ENCODE measurements at places on chromosomes 7 and 10. TPM values are rescaled to one million over a fixed set of nuclear protein-coding genes. Genes with fewer than 3 reads are reported as not detected.

POM121L12 gene
- total RNA-seq: not detected

SLC16A12 gene
- 4.1 TPM for total RNA-seq

TAC1 gene
- total RNA-seq: 3.6 TPM

CRHR2 gene
- 1.1 TPM for total RNA-seq

UFSP1 gene
- 2.5 TPM for total RNA-seq

LIPJ gene
- 3.4 TPM for total RNA-seq

AFAP1L2 gene
- total RNA-seq: 8.1 TPM

CHPF2 gene
- 19.0 TPM for total RNA-seq

SLC26A5 gene
- total RNA-seq: not detected

COL28A1 gene
- total RNA-seq: 0.62 TPM

DNA sequence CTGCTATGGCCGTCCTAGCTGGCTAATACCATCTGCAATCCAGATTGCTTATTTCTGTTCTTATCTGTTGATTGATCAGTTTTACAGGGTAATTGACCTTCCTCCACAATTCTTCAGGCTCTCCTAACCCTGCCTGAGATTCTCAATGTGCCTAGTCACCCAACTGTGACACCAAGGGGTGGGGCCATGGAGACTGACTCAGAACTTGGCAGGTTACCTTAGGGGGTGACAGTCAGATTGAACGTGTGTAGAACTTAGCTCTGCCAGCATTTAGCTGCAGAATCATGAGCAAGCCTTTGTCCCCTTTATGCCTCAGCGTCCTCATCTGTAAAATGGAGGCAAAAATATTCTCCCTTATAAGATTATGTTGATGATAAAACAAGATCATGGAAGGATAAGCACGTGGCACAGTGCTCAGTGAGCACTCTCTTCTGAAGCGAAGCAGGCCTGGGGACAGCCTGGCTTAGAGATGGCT, 19.1 kb upstream of the LEP start:
- no peak for DNase-seq

DNA sequence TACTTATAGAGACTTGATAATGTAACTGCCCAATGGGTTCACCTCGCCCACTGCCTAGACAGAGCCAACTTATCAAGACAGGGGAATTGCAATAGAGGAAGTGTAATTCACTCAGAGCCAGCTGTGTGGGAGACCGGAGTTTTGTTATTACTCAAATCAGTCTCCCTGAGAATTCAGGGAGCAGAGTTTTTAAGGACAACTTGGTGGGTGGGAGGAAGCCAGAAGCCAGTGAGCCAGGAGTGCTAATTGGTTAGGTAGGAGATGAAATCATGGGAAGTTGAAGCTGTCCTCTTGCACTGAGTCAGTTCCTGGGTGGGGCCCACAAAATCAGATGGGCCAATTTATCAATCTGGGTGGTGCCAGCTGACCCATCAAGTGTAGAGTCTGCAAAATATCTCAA, 20.1 kb upstream of the C7orf33 start:
- no peak for DNase-seq

GRCh38 chr7:5831196-5831595, 49.4 kb upstream of the OCM start:
- DNase-seq: peak; percentile 72

DNA sequence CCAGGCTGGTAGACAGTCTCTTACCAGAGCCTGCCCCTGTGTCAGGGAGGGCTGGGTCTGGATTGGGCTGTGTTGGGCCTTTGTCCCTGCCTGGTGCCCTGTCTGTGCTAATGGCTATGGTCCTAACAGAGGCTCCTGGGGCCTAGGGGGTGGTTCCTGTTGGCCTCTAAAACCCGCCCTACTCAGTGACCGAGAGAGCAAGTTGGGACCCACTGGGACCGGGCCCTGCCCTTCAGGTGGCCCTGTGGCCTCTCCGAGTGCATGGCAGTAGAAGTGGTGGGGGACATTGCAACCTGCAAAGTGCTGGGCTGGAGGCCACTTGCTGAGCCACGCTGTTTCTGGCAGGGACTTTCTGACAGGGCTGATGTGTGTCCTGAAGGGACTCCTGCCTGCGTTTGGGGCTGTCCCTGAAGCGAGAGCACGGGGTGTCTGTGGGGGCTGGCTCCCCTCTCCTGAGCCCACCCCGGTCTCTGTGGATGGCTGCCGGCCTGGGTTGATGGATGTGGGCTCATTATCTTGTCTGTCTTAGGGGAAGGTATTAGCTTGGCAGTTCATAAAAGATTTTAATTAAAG, 56.2 kb downstream of the GLRX3 start:
- DNase-seq: no peak

DNA sequence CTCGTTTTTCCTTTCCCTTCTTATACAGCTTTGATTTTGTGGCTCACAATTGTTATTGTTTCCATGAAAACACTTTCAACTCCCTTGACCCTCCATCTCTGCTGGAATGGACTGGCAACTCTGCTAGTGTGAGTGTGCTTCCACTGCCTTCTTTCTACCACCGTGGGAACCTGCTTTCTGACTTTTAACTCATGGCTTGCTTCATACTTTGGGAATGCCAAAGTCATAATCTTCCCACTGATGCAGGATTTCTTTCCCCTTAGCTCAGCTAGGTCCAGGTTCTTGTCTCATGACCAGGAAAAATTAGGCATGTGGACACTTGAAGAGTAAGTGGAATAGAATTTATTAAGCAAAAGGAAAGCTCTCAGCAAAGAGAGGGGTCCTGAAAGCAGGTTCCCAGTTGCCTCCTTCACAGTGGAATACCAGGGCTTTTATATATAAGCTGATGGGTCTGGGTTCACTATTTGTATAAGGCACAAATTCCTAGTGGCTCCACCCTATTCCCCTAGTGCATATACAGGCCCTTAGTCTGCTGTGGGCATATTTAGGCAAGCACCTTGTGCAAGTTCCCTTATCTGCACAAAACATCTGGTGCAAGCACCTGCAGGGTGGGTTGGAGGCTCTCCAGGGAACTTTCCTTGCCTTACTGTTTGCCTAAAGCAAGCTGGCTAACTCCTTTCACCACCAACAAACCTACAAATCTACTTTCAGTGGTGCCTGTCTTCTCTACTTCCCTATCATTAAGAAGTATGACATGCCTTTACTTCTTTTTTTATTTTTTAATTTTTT, 119.5 kb downstream of the CFAP58 start:
- DNase-seq: no peak

GRCh38 chr10:118669020-118669791, 73.8 kb upstream of the PRLHR start:
- peak; percentile 32 for DNase-seq

DNA sequence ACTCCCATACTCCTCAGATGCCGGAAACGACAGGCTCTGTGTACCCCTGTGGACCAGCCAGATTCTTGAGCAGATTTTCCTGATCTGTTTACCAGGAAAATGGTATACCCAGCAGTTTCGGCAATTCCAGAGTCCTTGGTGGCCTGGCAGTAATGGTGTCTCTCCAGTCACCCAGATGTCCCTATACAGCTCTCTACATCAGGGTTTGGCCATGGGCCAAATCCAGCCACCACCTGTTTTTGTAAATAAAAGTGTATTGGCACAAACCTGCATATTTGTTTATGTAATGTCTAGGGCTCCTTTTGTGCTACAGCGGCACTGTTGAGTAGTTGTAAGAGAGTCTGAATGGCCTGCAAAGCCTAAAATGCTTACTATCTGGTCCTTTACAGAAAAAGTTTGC, 491.3 kb downstream of the RPS24 start:
- no peak for DNase-seq

- no peak for DNase-seq
Measured at GRCh38 chr10:68871105-68871711, 29.9 kb upstream of the DDX50 start.

DNA sequence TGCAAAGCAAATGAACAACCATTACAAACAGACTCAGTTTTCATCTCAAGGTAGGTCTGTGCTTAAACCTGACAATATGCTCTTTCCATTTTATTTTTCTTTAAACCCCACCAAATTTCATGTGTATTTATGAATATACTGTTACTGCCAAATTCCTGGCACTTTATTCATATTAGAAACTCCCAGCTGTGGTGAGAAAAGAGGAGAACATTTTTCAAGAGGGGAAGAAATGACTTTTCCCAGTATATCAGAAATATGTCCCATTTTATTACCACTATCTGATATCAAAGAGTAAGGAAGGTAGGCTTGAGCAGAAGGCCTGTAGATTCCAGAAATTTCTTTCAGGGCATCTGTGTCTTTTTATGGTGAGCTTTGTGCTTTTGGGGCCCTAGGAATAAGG, 189.6 kb downstream of the ADAM12 start:
- DNase-seq: no peak

GRCh38 chr7:146414373-146414772, 297.8 kb downstream of the CNTNAP2 start:
- no peak for DNase-seq

DNA sequence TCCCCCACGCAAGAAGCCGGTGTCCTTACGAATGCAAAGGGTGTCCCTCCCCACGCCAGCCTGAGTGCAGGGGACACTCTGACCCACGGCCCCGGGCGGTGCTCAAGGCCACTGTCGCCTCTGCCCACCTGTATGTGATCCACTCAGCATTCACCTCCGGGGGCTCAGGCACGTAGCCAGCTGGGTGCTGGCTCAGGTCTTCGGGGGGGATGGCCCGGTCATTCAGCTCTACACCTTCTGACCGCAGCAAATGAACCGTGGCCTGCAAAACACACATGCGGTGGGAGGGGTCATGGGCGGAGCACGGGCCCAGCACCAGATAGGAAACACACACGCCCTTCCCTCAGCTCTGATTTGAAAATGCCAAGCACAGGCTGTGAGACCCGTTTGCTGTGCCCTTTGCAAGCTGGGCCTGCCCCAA, 25.9 kb downstream of the CFAP46 start:
- DNase-seq: no peak

- DNase-seq: no peak
Measured at GRCh38 chr7:130329681-130330080, 14.9 kb upstream of the CPA5 start.

- DNase-seq: no peak
Measured at GRCh38 chr7:2928613-2929311, 84.7 kb upstream of the GNA12 start.

DNA sequence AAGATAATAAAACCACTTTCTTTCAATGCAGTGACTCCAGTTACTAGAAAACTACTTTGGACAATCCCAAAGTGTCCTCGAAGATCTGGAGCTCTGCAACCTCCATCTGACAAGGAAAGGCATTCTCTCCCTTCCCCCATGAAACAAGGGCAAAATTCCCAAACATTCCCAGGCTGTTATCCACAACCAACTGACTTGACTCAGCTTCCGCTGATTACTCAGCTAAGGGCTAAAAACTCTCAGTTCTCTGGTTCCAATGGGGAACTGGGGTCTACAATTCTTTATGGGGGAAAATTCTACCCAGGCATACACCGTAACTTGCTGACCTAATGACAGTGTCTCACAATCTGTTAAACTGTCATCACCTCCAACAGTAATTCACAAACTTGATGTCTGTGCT, 48.4 kb downstream of the SFMBT2 start:
- no peak for DNase-seq

GRCh38 chr10:131249955-131250344, 61.6 kb downstream of the TCERG1L start:
- no peak for DNase-seq

DNA sequence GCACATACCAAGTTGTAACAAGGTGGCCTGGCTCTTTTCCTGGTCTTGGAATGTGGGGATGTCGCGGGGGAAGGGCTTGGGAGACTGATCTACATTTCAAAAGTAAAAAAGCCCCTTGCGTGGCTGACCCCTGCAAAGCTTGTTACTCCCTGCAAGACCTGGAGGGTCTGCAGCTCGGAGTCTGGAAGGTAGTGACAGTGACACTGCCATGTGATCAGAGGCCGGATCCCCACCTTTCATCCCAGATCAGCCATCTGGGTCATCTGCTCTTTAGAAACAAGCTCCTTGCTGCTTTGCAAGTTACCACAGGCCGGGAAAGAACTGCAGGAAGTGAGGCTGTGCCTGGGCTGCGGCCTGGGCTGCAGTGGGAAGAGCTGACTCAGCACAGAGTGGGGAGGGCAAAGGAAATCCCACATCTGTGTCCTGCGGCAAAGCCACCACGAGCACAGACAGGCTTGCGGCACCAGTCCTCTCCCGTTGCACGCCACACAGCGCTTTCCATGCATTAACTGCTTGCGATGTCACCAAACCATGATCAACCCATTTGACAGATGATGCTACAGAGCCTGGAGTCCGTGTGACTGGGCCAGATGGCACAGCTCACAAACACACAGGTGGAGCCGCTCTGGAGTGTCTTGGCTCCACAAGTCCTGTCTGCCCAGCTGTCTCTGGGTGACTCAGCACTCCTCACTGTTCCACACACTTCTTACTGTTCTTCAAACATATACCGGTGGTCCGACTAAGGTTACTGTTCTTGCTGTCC, 97.7 kb downstream of the SH3PXD2A start:
- no peak for DNase-seq

- peak; percentile 36 for DNase-seq
Measured at GRCh38 chr7:32905175-32905662, 13.7 kb upstream of the KBTBD2 start.

- no peak for DNase-seq
Measured at GRCh38 chr7:45187089-45187945, 29.7 kb downstream of the RAMP3 start.

DNA sequence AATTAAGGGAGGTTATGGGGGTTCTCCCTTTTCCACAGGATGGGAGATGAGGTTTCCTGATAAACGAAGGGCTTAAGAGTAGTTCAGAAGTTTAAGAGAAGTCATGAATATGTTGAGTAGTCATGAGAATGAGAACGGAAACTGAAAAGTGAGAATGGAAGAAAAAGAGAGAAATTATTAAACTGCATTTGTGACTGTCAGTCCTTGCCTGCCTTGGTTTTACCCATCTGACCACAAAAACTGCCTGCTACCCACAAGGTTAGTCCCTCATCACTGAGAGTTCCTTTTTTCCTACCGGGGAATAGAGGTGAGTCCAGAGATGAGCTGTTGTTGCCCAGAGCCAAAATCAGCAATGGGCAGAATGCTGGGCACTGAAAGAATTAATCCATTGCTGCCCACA, 174.1 kb upstream of the BET1 start:
- no peak for DNase-seq

DNA sequence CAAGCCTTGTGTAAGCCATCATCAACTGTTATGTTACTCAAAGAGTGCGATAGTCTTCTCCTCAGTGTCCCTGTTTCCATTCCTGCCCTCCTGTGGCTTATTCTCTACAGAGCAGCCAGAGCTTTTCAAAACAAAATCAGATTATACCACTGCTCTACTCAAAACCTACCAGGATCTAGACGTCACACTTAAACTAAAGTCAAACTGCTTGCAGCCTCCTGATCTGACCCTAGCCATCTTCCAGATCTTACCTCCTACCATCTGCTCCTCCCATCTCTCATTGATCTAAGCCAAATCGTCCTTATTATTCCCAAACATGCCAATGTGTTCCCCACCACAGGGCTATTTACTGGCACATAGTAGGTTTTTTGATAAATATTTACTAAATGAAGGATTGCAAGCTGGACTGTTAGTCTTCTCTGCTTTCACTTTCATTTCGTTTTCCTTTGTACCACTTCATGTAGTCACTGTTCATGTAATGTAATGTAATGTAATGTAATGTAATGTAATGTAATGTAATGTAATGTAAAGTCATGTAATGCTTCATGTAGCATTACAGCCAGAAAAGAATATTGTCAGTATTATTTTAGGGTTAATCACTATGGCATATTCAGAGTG, 116.1 kb downstream of the GPR37 start:
- no peak for DNase-seq
